ENCODE measurements at places on chromosomes 5 and 9. TPM values are rescaled to one million over a fixed set of nuclear protein-coding genes. Genes with fewer than 3 reads are reported as not detected.

- DNase-seq, result no peak
Observed at GRCh38 chr5:175718401-175719108, 60.7 kb downstream of the HRH2 start.

GRCh38 chr5:56095579-56096102 is 100.9 kb upstream of the IL6ST start:
- no peak for DNase-seq

DNA sequence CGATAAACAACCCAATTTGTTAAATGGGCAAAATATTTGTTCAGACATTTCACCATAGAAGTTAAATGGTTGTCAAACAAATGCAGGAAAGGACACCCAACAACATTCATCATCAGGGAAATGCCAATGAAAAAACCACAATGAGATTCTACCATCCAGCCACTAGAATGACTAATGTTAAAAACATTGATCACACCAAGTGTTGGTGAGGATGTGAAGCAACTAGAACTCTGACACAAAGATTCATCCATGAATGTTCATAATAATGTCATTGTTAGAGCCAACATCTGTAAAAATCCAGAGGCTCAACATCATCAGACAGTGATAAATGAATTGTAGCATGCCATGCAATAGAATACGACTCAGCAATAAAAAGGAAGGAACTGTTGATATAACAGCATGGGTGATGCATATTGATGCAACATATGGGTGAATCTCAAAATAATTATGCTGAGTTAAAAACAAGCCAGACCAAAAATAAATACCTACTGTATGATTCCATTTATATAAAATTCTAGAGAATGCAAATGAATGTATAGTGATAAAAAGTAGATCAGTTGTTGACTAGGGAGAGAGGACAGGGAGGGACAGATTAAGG is 55.9 kb upstream of the UNC5A start:
- no peak for DNase-seq

GRCh38 chr5:172076761-172077244 is 70.4 kb upstream of the FBXW11 start:
- peak; percentile 52 for DNase-seq

GRCh38 chr9:15693701-15694100 is 140.9 kb downstream of the CCDC171 start:
- no peak for DNase-seq

DNA sequence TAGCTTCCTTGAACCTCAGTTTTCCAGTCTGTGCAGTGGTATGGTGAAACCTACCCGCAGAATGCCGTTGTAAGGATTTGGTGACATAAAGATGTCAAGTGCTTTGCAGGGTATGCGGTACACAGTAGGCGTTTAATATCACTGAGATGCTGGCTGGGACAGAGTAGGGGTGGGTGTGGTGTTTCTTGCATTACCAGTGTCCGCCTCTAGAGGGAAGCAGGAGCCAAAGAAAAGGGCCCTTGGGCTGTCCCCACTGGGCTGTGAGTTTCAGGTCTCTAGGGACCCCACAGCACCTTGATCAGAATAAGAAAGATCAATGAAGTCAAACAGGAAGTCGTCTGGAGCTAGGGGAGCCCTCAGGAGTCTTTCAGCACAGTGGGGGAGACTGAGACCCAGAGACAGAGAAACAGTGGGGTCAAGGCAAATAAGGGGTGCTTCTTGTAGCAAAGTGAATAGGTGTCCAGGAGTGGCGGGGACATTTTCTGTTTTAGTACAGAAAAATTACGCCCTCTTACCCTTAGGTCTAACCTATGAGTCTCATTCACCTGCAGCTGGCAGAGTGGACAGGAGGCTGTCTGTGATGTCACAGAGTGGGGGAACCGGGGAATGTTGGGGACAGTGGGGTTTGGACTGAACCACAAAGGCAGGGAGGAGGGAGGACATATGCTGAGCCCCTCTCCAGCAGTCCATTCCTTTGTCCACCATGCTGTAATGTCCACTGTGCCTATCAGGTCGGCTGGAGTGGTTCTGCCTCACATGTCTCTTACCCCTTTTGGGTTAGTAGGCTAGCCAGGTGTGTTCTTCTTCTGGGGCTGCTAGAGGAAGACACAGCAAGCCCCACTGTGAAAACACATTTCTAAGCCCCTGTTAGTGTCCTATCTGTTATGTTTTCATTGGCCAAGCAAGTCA is 4.7 kb upstream of the TEX53 start:
- DNase-seq, result peak; percentile 38

DNA sequence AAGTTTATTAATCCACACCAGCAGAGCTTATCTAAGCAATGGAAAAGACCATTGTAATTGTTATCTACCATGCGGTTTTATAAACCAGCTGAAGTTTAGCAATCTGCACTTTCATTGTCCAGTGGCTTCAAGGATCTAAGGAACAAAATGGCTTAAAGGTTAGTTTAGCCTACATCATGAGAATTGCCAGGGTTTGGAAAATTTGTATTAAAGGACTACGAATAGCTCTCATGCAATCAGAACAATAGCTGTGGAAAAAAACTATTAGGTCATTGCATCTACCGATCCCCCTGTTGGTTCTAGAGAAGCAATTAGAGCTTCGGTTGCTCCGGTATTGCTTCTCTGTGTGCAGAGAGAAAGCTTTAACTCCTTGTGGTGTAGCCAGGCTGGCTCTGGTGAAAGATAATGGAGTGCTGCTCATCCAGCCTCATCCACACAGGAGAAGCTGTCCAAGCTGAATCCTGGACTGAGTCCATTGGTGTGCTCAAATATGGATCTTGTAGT is 86.3 kb upstream of the SLC12A2 start:
- DNase-seq, result no peak

DNA sequence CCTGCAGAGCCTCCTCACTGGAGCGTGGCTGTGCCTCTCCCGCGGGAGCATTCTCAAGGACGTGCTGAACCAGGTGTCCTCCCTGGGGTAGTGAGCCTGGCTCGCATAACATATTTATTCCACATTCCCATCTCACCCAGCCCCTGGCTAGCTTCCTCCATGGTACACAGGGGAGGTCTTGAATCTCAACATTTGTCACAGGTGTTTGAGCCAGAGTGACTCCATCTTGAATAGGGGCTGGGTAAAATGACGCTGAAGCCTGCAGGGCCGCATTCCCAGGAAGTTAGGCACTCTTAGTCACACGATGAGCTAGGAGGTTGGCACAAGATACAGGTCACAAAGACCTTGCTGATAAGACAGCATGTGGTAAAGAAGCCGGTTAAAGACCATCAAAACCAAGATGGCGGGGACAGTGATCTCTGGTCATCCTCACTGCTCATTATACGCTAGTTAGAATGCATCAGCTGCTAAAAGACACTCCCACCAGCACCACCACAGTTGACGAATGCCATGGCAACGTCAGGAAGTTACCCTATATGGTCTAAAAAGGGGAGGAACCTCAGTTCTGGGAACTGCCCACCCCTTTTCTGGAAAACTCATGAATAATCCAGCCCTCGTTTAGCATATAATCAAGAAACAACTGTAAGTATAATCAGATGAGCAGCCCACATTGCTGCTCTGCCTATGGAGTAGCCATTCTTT is 273.8 kb upstream of the IRX4 start:
- DNase-seq, result no peak

DNA sequence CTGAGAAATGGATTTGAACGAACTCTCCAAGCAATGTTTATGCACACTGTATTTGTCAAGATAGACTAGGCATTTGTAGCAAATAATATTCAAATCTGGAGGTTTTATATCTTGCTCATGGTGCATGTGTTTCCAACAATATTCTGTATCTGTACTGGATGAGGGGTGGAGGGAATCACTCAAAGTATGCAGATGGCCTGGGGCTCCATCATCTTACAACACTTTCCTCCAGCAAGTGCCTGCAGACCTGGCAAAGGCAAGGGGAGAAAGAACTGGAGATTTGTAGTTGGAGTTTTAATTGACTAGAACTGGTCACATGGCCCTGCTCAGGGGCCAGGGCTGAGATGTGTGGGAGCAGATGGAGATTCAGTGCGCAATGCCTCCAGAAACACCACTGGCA is 309.0 kb downstream of the PLK2 start:
- no peak for DNase-seq

- no peak for DNase-seq
Observed at GRCh38 chr5:72476721-72477120, 30.5 kb downstream of the ZNF366 start.

- peak; percentile 24 for DNase-seq
Observed at GRCh38 chr5:89930591-89931392, 478.8 kb downstream of the CETN3 start.

- DNase-seq, result no peak
Observed at GRCh38 chr9:8366161-8366926, 566.8 kb upstream of the DMAC1 start.

GRCh38 chr5:1278656-1279442 is 16.0 kb downstream of the TERT start:
- no peak for DNase-seq

PCDHB3 gene
- total RNA-seq, result 0.72 TPM

SPINK7 gene
- not detected for total RNA-seq

S1PR3 gene
- total RNA-seq, result 11.8 TPM

CNOT6 gene
- 18.8 TPM for total RNA-seq

GNAQ gene
- 62.4 TPM for total RNA-seq

Data from umbilical cord (tissue), 2 donors.